ENCODE measurements at places on chromosomes 7 and 10.
A peak's percentile ranks its signal among the peaks of the same experiment; 100 is the strongest.

GRCh38 chr10:109159351-109159750 is 764.0 kb downstream of the XPNPEP1 start:
- no peak for DNase-seq

- no peak for DNase-seq
These were observed 15.0 kb downstream of the TAS2R60 start for GRCh38 chr7:143458263-143458662.

DNA sequence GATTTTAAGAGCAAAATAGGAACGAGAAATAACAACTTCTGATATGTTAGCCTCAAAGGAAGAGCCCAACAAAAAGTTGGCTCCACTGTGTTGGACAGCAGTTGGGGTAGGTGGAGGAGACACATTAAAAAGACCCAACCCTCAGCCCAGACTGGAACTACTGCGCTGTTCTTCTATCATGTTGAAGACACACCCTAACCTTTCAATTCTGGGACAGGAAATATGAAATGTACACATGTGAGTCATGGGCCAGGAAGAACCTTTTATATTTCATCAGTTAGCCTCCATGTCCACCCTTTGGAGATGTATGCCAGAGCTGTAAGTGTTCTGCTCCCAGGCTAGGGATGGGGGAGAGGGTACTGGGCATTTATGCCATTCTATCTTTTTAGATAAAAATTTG is 22.1 kb downstream of the CLDN12 start:
- no peak for DNase-seq

DNA sequence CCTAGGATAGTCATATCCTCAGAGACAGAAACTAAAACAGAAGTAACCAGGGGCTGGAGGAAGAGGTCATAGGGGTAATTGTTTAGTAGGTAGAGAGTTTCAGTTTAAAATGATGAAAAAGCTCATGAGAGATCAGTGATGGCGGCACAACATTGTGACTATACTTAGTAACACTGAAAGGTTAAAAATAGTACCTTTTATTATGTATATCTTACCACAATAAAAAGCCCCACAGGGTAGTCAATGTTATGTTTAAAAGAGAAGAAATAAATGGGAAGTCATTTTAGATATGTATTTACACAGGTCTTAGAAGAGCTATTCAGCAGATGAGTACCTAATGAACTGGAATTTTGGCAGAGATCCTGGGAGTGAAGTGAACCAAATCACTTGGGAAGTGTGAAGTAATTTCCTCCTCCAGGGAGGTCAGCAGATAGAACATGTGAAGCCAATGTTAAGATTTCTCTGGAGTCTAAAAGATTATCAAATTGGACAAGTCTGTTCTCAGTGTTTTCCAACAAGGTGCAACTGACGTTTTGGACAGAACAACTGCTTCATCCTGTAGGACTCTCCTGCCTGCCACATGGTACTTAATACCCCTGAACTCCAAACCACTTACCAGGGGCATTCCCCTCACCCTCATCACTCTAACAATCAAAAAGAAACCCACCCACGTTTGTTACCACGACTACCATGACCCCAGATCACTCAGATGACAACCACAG is 6.4 kb downstream of the CDCA7L start:
- DNase-seq = peak; percentile 74

- DNase-seq = no peak
These were observed 382 bp upstream of the MBLAC1 start for GRCh38 chr7:100126239-100126930.

DNA sequence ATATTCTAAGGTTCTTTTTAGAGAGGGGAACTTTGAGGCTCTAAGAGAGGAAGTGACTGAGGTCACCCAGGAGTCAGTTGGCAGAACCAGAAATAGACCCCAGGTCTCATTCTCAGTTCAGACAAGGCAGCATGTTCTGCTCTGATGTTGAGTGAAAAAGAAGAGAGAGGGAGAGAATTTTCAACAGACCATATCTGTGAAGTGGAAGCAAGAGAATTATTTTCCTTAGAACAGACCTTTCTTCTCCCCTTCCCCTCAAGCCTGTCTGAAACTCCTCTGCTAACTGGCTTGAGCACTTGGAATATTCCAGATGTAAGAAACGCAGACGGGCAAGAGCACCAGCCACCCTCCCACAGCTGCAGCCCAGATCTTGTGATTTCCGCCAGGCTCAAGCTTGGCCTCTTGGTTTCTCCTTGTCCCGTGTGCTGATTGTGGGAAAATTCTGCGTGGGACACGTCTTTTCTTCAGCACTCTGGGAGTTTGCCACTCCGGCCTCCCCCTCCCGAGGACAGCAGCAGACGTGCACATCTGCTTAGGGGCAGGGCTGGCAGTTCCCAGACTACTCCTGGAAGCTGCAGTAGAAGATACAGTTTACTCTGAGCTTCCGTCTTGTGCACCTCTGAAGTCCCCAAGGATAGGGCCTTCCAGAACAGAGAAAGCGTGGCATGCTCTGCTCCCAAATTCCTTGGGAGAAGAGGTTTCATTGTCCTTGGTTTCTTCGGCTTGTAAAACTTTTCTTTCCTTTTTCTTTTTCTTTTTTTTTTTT is 22.7 kb upstream of the IKZF1 start:
- no peak for DNase-seq

DNA sequence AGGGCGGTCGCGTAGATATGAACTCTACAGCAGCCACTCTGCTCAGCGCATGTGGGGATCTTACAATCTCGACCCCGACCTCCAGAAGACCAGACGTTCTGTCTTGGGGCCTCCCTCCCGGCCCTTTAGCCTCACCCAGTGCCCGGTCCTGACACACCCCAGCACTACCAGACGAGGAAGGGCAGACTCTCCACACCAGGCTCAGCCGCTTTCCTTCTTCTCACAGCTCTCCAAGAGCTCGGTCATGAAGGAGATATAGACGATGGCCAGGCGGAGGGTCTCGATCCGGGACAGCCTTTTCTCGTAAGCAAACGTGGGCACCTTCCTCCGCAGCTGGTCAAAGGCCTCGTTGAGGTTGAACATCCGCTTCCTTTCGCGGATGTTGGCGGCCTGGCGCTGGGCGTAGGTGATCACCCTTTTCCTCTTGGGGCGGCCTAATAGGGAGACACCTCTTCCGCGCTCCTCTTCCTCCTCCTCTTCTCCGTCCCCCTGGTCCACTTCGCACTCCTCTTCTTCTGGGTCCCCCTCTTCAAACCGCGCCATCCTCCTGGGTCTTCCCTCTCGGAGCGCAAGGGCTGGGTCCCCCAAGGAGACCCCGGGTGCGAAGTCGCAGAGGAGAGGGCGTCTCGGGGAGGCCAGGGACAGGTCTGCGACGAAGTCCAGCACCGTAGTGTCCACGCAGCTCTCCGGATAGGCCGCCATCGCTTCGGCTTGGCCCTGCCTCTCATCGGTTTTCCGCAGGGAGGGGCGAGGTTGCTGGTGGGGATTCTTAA is at the start of gene FERD3L:
Gene FERD3L (minus strand): TSS at position 761 of the 773 bp plus-strand sequence. CDS start 59 bp downstream, at position 702.
- no peak for DNase-seq

- DNase-seq = no peak
These were observed 58.5 kb downstream of the CCDC6 start for GRCh38 chr10:59847888-59848287.

GRCh38 chr7:1585142-1585981 is 15.5 kb upstream of the PSMG3 start:
- no peak for DNase-seq

DNA sequence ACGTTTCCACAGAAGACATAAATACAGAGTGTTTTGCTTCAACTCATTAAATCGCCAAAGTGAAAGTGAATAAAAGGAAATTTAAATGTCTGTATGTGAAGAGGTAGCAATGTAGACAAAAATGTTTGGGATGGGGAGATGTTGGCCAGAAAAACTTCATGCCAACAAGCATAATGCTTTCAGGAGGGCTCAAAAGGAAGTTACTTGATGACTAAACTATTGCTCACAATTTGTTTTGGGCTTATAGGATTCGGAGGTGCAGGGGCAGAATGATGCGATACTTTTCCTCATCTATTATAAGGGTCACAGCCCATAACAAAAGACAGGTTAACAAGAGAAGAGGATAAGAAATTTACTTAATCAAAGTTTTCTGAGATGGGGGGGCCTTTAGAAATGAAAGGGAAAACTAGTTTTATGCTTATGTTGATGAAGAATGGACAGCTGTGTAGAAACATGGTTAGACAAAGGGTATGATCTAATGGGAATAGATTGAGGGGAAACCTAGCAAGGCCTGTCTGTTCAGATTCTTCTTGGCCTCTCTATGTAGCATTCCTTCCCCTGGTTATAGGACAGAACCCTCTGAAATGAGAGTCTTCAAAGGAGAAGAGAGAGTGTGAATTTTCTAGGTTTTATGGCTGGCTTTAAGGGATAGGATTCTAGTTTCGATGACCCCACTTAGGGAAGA is 898.6 kb downstream of the LRMDA start:
- DNase-seq = no peak

DNA sequence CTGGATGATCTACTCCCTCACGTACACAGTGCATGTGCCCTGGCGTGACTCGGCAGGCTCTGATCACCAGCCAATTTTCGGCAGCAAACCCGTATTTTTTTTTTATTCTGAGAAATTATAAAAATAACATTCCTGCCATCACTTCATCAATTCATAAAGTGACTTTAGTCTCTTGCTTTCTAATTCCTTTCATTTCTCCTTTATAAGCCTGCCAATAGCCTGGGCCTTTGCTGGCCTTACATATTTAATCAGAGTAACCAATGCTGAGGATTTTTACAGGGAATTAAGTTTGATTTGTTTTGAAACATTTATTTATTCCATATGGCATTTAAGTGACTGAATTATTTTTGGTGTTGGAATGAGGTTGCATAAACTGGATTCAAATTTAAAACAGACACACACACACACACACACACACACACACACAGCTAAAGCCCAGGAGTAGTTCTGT is 140.8 kb downstream of the ETV1 start:
- no peak for DNase-seq

DNA sequence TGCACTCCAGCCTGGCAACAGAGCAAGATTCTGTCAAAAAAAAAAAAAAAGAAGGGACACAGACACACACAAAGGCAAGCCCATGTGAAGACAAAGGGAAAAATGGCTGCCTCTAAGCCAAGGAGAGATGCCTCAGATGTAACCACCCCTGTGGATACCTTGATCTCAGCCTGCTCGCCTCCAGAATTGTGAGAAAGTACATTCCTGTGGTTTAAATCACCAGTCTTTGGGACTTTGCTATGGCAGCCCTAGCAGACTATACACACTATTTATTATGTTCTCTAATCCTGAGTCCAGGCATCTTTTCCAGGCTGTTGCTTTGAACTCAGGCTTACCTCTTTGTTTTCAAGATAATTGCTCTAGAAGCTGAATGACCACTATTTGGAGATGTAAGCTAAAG is 494.3 kb downstream of the GALNT17 start:
- no peak for DNase-seq

- DNase-seq = no peak
These were observed 46.1 kb upstream of the PPP2R2D start for GRCh38 chr10:131854579-131855335.

DNA sequence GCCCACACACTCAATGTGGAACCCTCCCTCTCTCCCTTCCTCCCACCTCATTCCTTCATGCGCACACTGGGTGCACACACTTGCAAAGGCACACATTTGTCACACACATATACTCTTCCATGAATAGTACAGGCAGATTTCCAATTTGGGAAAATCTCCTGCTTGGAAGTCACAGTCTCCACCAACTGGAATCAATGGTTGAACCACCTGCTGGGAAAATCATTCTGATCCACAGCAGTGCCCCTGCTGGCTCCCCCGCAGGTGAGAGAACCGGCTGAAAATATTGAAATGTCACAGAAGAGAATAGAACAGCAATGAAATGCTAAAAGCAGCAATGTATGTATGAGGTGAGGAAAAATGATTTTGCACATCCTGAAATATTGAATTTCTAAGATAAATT is 232.7 kb downstream of the ADAM12 start:
- no peak for DNase-seq

DNA sequence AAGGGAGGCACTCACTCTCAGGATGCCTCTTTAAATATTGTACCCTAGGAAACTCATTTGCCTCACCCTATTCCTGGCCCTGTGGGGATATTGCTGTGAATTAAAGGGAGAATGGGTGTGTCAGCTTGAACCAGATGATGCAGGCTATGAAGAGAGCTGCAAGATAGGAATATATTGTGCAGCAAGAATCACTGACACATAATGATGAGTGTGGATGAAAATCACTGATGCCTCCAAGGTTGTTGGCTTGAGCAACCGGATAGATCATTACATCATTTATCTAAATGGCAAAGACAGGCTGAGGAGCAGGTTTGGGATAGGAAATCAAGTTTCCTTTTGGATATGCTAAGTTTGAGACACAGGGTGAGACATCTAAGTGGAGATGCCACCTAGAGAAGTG is 6.2 kb downstream of the SLC26A4 start:
- no peak for DNase-seq

DNA sequence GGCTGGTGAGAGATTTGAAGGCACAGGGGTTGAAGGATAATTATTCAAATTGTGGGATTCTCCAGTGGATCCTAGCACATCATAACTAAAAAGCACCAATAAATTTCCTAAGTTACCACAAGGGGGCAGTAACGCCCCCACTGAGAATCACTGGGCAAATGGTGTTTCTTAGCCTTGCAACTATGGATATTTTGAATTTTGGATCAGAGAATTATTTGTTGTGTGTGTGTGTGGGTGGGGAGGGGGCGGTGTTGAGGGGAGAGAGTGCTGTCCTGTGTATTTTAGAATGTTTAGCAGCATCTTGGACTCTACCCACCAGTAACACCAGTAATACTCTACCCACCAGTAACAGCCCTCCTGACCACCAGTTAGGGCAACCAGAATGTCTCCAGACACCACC is 63.3 kb upstream of the PRKG1 start:
- peak; percentile 11 for DNase-seq

DNA sequence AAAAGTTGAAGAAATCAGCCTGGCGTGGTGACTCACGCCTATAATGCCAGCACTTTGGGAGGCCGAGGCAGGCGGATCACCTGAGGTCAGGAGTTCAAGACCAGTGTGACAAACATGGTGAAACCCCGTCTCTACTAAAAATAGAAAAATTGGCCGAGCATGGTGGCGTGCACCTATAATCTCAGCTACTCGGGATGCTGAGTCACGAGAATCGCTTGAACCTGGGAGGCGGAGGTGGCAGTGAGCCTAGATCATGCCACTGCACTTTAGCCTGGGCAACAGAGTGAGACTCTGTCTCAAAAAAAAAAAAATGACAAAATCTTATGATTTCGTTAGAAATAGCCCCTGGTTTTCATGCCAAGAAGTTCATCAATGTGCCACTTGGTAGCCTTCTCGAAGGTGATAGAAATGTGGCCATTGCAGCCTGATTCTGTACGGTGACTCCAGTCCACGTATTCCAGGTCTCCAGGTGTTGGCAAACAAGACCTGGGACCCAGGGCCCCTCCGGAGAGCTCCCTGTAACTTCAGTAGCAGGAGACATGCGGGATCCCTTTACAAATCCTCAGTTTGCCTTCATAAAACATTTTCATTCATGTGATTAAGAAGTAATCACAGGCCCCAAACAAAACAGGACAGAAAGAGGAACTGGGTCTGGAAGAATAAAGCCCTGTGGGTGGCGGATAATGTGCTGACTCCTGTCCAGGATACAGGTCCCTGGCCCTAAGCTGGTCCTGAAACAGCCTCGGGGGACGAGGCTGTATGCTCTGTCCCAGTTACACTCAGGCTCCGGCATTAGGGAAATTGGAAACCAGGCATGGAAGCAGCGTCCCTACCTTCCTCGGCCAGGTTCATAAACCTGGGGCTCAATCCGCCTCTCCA is 207.3 kb upstream of the SH2B2 start:
- no peak for DNase-seq
